ENCODE measurements at places on chromosomes 2 and 18.

DNA sequence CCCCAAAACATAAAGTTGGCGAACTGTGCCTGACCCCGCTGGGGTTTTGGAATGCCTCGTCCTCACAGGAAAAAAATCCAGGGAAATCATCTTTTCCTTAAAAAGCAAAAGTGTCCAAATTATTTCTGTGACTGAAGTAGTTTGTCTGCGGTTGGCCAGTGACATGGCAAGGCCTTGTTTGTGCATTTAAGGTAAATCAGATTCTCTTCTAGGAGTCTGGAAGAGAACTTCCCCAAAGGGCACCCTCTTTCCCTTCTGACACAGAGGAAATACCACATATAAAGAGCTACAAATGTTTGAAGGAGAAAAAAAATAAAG, 737 bp upstream of the CYB5A start:
- DNase-seq = no peak

DNA sequence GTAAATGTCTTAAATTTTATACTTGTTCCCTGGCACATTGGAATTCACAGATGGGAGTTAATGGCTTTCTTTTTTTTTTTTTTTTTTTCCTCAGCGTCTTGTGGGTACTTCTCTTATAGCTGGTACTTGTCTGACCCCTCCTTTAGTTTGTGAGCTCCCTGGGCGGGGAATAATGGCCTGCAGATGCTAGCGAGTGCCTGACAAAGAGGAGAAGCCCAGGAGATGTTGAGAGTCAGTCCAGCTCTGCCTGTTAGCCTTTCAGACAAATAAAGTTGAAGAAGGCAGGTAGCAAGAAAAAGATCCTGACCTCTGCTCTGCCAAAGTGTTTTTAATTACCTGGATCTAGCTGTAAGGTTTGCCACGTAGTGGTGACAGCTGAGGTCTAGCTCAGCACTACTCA, 6.6 kb downstream of the BCL2L11 start:
- DNase-seq = no peak

- no peak for DNase-seq
These were observed 65.4 kb downstream of the AAK1 start for GRCh38 chr2:69578198-69578540.

DNA sequence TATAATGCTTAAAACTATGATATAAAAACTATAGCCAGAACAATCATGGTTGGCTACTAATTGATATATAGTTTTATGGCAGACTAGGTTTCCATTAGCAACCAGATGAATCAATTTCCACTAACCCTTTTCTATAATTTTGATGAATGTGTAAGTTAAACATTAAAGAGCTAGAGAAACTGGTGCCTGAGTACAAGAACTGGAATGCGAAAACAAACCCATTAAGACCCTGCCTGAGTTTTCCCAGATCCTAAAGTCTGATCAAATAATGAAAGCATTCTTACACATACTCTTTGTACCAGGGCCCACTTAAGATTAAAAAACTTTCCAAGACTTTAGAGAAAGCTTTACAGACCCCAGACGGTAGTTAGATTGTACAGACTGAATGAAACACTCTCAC, 21.3 kb downstream of the MRPL19 start:
- no peak for DNase-seq

DNA sequence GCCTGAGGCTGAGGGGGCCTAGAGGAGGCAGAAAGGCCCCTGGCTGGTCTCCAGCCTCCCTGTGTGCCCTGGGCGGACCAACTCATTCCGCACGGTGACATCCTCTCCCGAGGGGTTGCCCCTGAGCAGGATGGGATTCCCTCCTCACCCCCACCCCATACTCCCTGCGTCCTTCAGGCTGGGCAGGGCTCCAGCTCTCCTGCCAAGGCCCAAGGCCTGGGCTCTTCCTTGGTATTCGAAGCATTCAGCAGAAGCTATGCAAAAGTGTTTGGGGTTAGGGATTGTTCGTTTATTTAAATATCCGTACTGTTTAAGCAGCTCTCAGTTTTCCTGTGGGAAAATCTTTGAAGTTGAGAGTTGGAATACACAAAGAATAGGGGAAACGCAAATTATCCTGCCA, 113.1 kb upstream of the RAB12 start:
- DNase-seq = peak; percentile 48

Data from fibroblast of lung (primary cell).